SW 1271 (cell line): ENCODE measurements at places on chromosomes 4 and X.

GRCh38 chr4:6983544-6984142 is 59.5 kb upstream of the TADA2B start:
- DNase-seq = no peak

DNA sequence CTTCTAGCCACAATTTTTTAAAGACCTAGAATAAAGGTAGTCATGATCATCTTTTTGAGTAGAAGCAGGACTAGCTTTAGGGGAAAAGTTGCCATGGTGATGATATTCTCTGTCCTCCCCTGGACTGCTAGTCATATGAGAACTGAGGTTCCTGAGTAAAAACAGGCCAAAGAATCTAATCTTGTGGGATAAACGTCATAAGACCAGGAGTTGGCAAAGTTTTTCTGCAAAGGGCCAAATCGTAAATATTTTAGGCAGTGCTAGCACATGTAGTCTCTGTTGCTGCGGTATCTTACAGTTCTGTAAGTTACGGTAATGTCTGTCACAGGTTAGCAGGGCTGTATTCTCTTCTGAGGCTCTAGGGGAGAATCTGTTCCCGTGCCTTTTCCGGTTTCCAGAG is 3.4 kb downstream of the PRPS2 start:
- no peak for DNase-seq

GRCh38 chr4:5982156-5982973 is 35.9 kb downstream of the C4orf50 start:
- DNase-seq = no peak

DNA sequence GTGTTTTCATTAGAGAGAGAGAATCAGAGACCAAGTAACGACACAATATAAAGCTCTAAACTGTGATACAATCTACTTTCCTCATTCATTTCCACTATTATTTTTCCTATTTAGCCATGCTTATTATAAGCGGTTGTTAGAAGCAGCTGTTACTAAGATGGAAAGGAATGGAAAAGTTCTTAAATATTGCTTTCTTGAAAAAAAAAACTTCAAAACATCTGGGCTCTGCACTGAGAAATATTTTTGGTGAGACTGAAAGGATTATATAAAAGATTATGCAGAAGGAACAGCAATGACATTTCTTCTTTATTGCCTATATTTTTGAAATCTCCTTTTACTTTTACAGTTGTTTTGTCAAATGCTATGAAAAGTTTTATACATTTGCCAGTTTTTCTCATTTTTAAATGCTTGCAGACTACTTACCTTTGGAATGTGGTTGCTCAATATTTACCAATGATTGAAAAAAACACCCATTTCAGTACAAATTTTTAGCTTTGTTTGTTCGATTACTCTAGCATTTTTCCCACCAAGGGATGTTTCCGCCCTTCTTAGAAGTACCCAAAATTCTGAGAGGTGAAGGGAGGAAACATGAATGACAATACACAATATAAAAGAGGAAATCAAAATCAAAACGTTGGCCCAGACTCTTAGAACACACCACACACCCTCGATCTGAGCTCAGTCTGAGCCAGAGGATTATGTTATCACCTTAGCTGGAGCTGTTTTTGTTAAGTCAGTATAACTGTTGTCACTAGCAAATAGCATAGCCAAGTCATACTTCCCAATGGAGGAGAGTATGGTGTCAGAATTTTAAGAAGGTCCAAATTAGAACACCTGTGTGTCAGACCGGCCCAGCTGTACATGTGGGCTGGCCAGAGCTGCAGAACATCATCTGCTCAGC is 18.4 kb downstream of the DKK2 start:
- DNase-seq = no peak

- no peak for DNase-seq
These were observed 90.5 kb downstream of the RTL5 start for GRCh38 chrX:72041176-72041575.

GRCh38 chrX:13074297-13075262 is 30.2 kb upstream of the FAM9C start:
- no peak for DNase-seq

GRCh38 chrX:128691872-128692271 is 639.7 kb upstream of the ACTRT1 start:
- DNase-seq = no peak

DNA sequence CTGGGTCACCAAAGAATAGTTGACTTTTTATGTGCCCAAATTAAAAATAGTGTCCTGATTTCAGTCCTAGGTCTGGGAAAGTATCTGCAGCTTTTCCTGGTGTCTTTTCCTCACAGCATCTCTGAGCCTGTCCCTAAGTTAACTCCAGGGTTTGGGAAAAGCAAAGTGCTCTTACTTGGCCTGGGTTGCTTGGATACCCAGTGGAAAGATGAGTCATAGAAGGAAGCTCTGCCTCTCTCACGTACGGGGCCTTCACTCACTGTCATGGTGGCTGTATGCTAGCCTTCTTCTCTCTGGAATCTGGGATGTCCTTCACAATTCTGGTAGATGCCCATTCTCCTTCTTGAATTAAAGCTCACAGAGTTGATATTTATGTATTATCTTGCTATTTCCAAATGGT is 607.3 kb downstream of the ANKRD50 start:
- DNase-seq = no peak

- DNase-seq = no peak
These were observed 115.2 kb upstream of the BMPR1B start for GRCh38 chr4:94642561-94642866.

GRCh38 chrX:49070988-49071387 is 2.8 kb downstream of the PRAF2 start:
- DNase-seq = no peak

GRCh38 chr4:65007841-65008439 is 598.7 kb upstream of the TECRL start:
- DNase-seq = no peak

DNA sequence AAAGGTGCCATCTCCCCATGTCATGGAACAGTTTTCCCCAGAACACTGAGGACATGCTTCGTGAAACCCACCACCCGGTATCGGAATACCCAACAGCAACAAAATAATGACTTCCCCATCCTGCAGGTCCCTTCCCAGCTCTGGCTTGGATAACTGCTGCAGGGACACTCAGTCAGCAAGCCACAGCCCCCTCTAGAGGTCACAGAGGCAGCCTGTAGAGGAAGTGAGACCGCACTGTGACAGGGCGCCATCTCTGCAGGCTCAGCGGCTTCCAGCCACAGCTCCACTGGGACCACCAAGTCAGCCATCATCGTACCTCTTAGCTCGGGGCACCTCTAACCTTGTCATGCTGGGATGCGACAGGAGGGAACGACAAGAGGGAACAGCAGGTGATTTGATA is 315.9 kb downstream of the LDB2 start:
- DNase-seq = no peak

DNA sequence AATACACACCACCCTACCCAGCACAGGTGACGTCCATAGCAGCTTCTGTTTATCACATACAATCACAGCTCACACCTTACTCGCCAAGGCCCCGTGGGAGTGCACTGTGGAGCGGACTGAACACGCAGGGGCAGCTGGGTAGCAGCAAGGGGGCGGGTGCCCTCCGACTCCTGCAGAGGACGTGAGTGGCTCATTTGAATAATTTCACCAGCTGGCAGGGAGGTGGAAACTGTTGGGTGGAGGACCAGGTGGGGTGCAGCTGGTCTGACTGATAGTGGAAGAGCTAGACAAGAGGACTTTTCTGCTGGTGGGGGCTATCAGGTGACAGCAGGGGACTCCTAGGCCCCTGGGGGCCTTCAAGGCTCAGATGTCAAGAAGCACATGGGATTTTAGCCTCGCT is 16.3 kb downstream of the MAN2B2 start:
- DNase-seq = no peak

DNA sequence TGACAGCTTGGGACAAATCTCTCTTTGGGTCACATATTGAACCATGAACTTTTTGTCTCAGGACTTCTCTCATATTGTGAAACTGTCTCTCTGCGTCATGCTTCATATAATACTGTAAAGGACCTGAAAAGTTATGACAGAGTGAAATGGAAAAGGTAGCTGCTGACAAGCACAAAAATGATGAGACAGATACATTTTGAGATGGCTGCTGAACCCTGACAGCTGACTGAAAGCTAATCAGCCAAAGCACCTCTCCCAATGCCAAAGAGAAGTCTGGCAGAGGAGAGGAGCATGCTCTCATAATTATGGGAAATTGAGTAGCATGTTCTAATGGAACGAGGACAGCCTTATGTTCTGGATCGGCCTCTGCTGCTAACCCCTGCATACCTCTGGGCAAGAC is 873.4 kb upstream of the ADGRL3 start:
- no peak for DNase-seq

GRCh38 chrX:70970482-70970995 is 39.6 kb upstream of the SLC7A3 start:
- DNase-seq = no peak

DNA sequence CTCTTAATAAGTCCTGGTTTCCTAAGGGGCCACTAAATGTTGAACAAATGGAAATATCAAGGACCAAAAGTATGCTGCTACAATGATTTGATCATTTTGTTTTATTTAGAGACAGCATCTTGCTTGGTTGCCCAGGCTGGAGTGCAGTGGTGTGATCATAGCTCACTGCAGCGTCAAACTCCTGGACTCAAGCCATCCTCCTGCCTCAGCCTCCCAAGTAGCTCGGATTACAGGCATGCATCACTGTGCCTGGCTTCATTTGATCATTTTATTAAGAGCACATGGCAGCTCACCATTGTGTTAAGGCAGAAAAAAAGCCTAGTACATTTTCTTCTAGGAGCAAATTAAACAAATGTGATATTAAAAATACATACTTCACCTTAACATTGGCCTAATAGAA is 52.7 kb downstream of the DCLK2 start:
- DNase-seq = no peak

DNA sequence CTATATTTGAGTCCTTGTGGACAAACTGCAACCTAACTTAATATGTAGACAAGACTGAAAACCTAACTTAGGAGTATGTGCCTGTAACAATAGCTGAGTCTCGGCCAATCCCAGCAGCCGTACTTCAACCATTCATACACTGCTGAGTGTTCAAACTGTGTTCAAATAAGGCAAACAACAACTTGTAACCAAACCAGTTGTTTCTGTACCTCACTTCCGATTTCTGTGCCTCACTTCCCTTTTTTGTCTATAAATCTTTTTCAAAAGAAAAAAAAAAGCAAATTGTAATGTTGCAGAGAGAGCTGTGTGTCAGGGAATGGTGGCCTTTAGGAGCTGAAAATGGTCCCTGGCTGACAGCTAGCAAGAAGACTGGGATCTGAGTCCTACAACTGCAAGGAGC is 46.0 kb downstream of the GEMIN8 start:
- no peak for DNase-seq

DNA sequence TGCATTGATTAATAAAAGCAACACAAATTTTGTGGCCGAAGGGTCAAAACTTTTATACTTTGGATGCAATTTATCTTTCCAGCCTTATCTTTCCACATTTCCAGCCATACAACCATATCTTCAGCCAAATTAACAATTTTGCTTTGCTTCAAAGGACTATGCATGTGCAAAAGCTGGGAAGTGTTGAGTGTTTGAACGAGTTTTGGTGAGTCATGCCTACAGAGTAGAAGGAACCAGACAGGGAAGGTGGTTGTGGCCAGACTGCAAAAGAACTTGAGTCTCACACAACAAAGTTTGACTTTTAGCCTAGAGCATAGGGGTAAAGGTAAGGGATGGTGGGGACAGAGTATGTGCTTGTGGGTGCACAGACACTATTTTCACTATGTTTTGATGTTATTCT is 53.0 kb upstream of the GABRA2 start:
- no peak for DNase-seq

- DNase-seq = peak; percentile 5
These were observed 37.7 kb downstream of the NHS start for GRCh38 chrX:17412692-17413091.

DNA sequence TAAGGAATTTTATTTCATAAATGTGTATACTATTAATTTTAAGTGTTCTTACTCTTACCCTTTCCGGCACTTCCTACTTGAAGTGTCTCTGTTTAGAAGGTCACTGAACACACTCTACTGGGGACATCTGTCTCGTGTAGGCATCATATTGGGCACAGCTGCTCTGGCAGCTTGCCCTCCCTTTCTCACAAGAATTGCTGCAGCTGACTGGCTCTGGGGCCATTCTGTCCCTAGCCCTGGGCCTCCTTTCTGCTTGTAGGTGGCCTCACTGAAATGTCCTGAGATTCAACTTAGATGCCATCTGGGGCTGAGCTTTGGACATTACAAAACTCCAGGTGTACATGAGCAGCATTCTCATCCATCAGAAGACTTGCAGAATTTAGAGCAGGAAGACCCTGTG is 49.6 kb downstream of the SMAD1 start:
- DNase-seq = no peak

- DNase-seq = peak; percentile 21
These were observed 1276.1 kb downstream of the PCDH7 start for GRCh38 chr4:31995943-31996901.

DNA sequence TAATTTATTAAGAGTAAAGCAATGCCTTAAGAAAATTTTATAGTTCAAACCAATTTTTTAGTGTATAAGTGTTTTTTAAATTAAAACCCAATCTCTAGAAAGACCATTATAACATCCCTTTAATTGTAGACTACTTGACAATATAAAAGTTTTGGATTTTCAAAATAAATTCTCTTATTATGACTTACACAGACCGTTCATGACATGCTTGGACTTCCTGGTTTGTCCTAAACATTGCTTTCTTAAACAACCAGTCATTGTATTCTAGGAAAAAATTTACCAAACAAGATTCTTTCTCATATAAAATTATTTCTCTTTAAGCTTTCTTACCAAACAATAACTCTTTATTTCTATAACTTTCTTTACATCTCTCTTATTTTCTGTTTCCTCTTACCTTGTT is 49.0 kb upstream of the CXorf51A start:
- no peak for DNase-seq

DNA sequence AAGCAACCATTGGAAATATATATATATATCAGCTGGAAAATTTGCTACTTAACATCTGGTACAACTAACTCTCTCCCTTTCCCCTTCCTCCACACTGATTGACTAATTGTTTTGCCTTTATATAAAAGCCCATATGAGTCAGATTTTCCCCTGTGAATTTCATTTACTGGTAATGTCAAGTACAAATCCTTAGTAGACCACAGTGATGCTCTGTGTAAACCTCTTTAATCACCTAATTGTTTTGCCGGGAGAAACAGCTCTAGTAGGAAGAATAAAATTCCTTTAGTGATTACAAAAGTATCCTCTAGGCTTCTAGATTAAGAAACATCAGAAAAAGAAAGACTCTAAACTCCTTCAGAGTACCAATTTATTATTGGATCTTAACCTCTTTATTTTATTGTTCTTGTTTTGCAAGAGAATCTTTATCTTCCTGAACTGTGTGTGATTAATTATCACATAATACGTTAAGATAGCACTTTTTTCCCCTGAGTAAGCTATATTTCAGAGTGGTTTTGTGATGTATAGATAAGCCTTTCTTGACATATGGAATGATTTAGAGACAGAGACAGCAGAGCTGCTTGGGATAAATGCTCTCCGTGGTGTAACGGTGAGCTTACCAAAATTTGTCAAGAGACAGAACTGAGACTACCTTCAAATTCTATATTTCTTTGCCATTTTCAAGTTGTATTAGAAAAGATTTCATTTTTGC is 1606.4 kb upstream of the TENM3 start:
- DNase-seq = no peak
